ENCODE measurements at places on chromosomes 4 and X. TPM values are rescaled to one million over a fixed set of nuclear protein-coding genes. Genes with fewer than 3 reads are reported as not detected.

The DNAJB14 gene
- total RNA-seq: 65.0 TPM

The MED12 gene
- total RNA-seq: 33.2 TPM

The RAP1GDS1 gene
- total RNA-seq: 102 TPM

The GABRG1 gene
- total RNA-seq: not detected

All from thoracic aorta endothelial cell (primary cell).